ENCODE measurements at places on chromosomes 12 and 14. TPM values are rescaled to one million over a fixed set of nuclear protein-coding genes. Genes with fewer than 3 reads are reported as not detected.
A peak's percentile ranks its signal among the peaks of the same experiment; 100 is the strongest.

Gene P2RX2
- not detected for total RNA-seq

Gene CCDC38
- 1.00 TPM for total RNA-seq

- DNase-seq: peak; percentile 61
These were observed 1.1 kb downstream of the LIN52 start for GRCh38 chr14:74085828-74086227.

- DNase-seq: no peak
These were observed 649 bp upstream of the SALL2 start for GRCh38 chr14:21526672-21527317.

- DNase-seq: no peak
These were observed at the start of gene HAL for GRCh38 chr12:95996034-95996658. Gene HAL (minus strand): TSS chr12:95996344. CDS start chr12:95995910, 434 bp downstream.

GRCh38 chr12:111791507-111791906, 24.8 kb downstream of the ALDH2 start:
- no peak for DNase-seq

DNA sequence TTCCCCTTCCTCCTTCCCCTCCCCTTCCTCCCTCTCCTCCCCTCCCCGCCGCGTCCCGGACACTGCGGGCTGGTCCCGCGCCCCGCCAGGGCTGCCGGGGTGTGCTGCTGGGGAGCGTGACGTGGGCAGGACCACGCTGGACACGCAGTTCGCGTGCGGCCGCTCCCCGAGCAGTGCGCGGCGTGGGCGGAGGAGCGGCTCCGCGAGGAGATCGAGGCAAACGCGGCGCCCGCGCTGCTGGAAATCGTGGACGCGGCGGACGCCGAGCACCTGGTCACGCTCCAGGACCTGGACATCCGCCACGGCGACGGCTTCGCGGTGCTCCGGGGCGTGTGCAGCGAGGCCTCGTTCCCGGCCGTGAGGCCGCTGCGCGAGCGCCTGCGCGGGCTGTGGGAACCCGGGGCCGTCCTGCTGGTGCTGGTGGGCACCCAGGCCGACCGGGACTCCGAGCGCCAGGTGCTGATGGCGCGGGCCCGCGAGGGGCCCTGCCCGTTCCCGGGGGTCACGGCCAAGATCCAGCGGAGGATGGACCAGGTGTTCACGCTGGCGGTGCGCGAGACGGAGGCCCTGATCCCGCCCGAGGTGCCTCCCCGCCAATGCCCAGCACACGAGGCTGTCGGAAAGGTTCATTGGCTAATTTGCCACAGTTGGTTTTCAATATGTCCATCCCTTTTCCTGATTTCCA, 84.3 kb downstream of the TNFAIP2 start:
- no peak for DNase-seq

Data from B cell (primary cell).